ENCODE measurements at places on chromosomes 2 and 18. TPM values are rescaled to one million over a fixed set of nuclear protein-coding genes. Genes with fewer than 3 reads are reported as not detected.
A peak's percentile ranks its signal among the peaks of the same experiment; 100 is the strongest.

- DNase-seq: no peak
Observed at GRCh38 chr2:1990151-1990589, 245.9 kb upstream of the PXDN start.

DNA sequence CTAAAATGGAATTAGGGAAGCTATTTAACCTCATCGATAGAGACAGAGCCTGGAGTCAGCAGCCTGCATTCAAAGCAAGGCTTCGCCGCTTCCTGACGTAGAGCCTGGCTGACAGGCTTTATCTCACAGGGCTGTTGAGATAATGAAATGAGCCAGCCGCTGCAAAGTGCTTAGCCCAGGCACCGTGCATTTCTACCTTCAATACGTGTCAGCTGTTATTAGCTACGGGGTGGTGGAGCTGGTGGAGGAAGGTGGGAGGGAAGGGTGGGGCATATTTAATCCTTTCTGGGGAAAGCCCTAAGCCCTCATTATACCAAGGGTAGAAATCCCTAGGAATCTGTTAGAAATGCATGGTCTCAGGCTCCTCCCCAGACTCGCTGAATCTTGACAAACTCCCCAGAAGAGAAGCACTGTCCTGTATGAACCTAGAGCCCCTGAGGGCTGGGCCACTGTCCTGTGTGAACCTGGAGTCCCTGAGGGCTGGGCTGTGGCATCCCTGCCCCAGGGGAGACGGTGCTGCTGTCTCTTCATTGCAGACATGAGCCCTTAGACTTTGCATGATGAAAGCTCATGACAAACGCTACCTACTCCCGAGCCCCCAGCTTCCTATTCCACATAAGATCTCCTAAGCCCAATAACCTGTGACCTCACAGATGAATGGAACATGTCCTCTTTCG, 72.4 kb downstream of the ALPK2 start:
- no peak for DNase-seq

DNA sequence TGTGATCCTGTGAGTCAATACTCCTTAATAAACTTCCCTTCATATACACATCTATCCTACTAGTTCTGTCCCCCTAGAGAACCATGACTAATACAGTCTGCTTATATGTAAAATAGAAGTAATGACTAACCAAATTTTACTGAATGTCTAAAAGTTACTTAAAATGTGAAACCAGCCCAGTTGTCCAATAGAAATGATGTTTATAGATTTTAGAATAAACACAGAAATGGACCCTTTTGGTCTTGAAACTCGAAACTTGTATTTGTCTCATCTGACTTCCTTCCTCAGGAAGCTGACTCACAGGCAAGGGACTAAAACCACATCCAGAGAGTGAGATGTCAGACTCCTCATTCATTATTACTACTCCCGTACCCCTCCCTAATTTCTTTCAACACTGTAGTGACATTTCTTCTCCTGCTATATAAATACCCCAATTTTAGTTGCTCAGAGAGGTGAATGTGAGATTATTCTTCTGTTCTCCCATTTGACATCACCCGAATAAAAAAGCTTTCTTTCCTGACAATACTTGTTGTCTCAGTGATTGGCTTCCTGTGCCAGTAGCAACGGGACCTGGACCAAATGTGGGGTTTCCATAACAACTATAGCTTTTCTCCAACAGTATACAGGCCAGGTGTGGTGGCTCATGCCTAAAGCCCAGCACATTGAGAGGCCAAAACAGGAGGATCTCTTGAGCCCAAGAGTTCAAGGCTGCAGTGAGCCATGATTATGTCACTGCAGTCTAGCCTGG, 486.0 kb downstream of the ERBB4 start:
- DNase-seq: no peak

DNA sequence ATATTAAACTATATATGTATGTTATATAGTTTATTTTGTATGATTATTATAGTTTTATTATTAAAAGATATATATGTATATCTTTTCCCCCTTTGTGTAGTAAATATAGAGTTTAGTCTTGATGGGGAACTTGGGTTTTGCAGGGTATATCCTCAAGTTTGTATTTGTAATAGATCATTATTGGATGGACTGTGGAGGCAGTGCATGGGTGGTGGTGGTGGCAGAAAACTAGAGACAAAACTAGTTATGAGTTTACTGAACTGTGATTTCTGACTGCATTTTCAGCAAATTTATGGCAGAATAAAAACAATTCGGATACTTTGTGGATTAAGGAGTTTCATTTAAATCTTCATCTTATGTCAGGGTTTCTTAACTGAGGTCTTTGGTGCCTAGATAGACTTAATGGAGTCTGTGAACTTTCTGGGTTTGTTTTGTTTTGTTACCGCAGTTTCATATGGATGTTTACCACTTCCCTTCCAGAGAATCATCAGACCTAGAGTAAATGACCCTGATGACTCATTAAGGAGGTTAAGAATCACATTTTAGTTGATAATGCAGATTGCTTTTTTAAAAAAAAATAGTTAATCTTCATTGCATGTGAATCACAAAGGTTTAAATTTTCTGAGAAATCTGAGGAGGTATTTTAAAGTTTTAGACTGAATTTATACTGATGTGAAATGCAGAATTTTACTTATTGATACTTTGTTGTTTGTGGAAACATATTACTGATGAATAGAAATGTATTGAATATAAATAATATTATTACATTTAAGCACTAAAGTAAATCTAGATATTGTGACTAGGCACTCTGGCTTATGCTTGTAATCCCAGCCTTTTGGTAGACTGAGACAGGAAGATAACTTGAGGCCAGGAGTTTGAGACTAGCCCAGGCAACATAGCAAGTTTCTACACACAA, 14.5 kb downstream of the EPC2 start:
- DNase-seq: peak; percentile 34

DNA sequence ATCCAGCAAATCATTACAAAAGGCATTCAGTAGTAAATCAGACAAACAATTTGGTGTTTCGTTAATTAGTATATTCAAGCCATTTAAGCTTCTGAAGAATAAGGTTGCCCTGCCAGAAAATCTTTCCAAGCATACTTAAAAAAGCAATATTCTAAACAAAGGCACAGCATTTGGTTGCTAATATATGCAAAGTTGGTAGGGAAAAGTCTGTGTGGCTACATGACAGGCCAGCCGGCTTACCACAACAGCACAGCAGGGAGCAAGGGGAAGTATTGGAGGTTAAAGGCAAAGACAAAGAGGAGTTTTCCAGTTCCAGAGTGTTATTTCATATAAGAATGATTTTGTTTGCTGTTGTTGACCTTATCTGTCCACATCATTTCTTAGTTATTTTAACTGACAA, 282.3 kb downstream of the MBD5 start:
- DNase-seq: no peak

GRCh38 chr2:126115975-126116374, 540.0 kb upstream of the GYPC start:
- DNase-seq: no peak

- no peak for DNase-seq
Observed at GRCh38 chr2:25497229-25497917, 155.6 kb upstream of the DNMT3A start.

DNA sequence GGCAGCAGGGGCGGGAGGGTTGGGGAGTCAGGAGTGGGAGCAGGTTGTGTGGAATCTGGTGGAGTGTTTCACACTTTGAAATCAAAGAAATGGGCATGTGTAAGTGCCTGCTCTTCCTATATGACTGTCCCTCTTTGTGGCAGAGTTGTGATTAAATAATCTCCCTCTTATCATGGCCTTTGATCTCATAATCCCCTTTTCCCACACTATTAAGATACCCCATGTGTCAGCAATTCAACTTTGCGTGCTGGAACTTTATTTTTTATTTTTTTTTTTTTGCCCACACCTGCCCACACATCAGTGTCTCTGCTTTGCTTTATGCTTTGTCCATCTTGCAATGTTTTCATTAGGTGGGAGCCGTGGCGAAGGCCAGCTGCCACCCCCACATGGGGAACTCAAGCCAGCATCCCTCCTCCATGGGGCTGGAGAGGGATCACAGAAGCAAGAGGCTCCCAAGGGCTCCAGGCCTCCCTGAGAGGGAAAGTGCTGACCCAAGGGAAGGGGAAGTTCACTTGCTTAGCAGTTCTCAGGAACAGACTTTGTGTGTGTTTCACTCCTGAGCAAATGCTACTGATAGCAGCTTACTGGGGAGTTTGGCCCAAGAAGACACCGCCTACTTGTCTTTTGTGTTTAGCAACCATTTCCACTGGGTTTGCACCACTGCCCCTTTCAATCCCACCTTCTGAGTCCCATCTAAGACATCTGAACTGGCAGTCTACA, 243.4 kb downstream of the BCL11A start:
- DNase-seq: no peak

- DNase-seq: no peak
Observed at GRCh38 chr2:241454837-241455485, 53.4 kb downstream of the STK25 start.

- DNase-seq: no peak
Observed at GRCh38 chr2:139142252-139142880, 362.2 kb upstream of the NXPH2 start.

- DNase-seq: no peak
Observed at GRCh38 chr2:239780236-239780994, 244.7 kb downstream of the NDUFA10 start.

DNA sequence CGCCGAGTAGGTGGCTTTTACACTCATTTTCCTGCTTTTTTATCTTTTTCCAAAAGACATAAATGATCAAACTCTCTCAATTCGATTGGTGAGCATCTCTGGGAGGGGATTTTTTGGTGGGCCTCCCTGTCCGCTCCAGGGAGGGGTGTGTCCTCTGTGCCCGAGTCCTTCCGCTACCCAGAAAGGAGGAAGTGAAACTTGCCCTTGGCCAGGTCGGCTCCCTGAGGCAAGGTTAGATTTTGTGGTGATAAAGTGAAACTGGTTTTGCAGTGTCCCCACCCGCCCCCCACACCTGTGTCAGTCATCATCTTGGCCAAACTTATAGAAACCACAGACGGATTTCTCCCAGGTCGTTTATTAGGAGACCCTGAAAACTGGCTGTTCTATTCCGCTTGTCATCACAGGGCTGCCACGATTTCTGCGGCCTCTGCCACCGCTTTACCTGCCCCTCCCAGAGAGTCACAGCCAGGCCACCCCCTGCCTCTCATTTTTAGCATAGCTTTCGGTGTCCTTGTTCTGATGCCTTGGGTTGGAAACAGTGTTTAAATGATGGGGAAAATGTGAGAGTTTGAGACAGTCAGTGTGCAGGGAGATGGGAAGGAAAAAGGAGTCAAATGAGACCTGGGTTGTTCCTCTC, 93.6 kb downstream of the SH3BP4 start:
- no peak for DNase-seq

DNA sequence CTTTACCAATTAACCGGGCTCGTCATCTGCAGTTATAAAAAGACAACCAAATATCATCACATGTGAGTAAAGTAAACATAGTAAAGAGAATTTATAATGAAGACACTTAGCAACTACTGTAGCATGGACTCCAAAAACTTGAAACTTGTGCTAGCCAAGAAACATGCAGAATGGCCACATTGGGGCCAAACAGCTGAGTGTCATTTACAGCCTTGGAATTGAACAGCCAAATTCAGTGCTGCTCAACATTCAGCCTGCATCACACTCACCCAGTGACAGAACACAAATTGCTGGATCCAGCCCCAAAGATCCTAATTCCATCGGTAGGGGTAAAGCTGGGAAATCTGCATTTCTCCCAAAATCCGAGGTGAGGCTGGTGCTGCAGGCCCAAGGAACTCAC, 224.8 kb upstream of the GYPC start:
- DNase-seq: no peak

- no peak for DNase-seq
Observed at GRCh38 chr2:167114018-167114417, 225.7 kb downstream of the XIRP2 start.

DNA sequence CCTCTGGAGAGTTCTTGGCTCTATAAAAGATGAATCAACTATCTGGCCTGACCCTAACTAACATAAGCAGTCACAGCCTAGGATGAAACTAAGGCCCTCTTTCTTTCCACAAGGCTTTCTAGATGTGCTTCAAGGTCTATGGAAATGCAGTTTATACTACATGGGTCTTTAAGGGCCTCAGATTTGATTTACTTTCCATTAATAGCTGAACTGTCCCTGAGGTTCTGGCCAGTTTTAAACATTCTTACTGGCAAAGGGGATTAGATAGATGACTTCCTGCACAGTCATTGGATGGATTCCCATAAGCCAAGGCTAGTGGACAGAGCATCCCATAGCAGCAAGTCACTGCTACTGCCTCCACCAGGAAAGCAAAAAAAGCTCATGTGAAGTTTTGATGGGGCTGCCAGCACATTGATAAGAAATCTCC, 38.1 kb upstream of the LCLAT1 start:
- DNase-seq: no peak

GRCh38 chr18:6397931-6398566, 16.7 kb downstream of the L3MBTL4 start:
- DNase-seq: no peak

GRCh38 chr2:71071681-71072398, 3.4 kb downstream of the NAGK start:
- DNase-seq: peak; percentile 39

GRCh38 chr2:232320443-232320803, 58.1 kb upstream of the ALPP start:
- no peak for DNase-seq

DNA sequence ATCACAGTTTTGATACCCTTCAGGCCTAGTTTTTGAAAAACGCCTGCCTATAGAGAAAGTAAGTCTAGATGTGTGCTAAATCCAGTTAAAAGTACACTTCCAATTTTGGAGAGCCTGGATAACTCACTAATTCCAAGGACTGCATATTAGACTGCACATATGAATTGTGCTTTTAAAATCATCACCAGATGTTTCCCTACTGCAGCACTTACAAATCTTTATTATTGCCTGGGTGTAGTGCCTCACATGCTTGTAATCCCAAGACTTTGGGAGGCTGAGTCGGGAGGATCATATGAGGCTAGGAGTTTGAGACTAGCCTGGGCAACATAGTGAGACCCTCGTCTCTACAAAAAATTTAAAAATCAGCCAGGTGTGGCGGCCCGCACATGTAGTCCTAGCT, 35.9 kb upstream of the HTR2B start:
- no peak for DNase-seq

ANKRD62 gene
- total RNA-seq: not detected

LGALSL gene
- 0.98 TPM for total RNA-seq

FN1 gene
- total RNA-seq: 0.31 TPM

TFCP2L1 gene
- 0.11 TPM for total RNA-seq

PPP1R1C gene
- total RNA-seq: not detected

ARHGAP28 gene
- not detected for total RNA-seq

SCN9A gene
- total RNA-seq: not detected

KCNE4 gene
- not detected for total RNA-seq

IL1B gene
- not detected for total RNA-seq

Data from CD8-positive, alpha-beta memory T cell (primary cell).